ENCODE measurements at places on chromosomes 1 and 21.

DNA sequence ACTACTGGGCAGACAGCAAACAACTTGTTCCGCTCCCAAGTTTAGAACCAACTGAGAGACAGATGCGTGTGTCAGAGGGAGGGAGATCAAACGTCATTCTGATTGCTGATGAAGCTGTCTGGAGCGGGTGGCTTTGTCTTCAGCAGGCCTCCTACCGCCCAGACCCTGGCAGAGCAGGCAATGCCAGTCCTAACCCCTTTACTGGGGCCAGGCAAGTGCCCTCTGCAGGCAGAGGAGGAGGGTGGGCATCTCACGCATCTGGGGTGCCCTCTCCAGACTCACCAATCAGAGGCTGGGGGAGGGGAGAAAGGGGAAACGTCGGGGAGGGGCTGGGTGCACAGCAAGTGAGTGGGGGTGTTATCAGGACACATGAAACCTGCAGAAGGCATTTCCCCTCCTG is 126.6 kb downstream of the ACTL8 start:
- peak; percentile 54 for DNase-seq

DNA sequence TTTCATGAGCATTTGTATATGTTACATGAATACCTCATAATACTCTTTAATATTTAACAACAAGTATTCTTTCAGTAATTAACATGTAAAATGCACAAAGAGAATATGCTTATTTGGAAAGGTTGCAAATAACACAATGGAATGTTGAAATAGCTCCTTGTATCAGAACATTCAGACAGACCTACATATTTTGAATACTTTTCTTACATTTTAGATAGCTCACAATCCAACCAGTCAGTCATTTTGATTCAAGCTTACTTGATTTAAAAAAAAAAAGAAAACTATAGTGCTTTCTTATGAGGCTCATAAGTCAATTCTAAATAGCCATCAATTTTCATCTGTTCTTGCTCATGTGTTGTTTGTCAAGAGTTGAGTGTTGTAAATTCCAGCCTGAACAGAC is 518.8 kb downstream of the ADGRL2 start:
- DNase-seq = no peak

- DNase-seq = no peak
Measured at GRCh38 chr1:2646837-2647236, 14.0 kb upstream of the MMEL1 start.

GRCh38 chr1:29835406-29835805 is 599.1 kb downstream of the PTPRU start:
- DNase-seq = peak; percentile 68

GRCh38 chr21:31117128-31117916 is 79.0 kb upstream of the KRTAP19-8 start:
- no peak for DNase-seq

- no peak for DNase-seq
Measured at GRCh38 chr1:203219934-203220333, 9.5 kb downstream of the CHIT1 start.

GRCh38 chr1:30345491-30346130 is 377.8 kb downstream of the MATN1 start:
- no peak for DNase-seq

GRCh38 chr1:121516234-121516967 is 331.6 kb downstream of the SRGAP2C start:
- no peak for DNase-seq

DNA sequence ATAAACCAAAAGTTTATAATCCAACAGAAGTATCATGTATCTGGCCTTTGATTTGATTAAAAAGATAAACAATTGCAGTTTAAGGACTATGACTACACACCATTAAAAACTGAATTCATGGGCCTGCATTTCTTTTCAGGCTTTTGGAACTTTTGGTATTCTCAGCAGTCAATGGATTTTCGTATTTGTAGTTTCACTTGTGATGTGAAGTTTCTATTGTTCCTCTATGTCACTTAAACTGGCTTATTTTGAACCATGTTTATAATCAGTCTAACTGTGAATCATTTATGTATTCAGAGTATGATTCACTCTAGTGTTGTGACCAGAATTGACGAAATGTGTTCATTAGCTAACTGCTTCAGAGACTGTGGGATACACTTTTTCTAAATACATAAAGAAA is 132.9 kb downstream of the COQ8A start:
- no peak for DNase-seq

DNA sequence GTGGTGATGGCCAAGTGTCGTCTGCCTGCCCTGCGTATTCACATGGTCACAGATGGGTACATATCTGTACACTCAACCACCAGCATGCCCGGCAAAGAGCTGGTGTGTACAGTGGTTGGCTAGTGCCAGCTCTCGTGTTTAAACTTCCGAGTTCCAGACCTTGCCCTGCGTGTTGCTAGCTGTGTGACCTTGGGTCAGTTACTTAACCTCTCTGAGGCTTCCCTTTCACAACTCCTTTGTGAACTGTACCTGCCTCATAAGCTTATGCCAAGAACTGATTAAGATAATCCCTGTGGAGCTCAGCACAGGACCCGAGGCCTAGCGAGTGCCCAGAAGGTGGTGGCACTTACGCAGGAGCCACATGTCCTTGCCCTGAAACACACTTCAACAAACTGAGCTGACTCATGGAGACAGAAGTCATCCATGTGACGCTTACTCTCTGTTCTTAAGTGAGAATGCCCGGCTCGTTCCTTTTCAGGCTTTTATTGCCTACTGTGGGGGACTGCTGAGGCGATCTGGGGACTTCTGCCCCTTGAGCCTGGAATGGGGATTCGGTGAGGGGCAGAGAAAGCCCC is 55.4 kb downstream of the ALPL start:
- DNase-seq = no peak

- no peak for DNase-seq
Measured at GRCh38 chr21:31526040-31526439, 133.5 kb upstream of the SOD1 start.

DNA sequence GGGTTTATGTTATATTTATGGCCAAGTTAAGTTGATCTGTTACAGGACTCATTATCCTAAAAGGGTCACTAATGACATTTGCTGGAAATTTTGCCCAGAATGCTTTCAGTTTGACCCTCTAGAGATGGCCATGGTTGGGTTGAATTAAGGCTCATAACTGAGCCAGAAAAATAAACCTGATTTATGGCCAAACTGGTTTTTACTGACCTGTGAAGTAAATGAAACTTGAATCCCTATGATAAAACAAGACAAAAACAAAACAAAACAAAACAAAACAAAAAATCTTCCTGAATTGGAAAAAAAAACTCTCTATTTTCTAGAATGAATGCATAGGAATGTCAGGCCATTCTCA is 72.5 kb upstream of the CLDN14 start:
- DNase-seq = no peak

GRCh38 chr21:25420831-25421230 is 186.4 kb downstream of the MRPL39 start:
- no peak for DNase-seq

DNA sequence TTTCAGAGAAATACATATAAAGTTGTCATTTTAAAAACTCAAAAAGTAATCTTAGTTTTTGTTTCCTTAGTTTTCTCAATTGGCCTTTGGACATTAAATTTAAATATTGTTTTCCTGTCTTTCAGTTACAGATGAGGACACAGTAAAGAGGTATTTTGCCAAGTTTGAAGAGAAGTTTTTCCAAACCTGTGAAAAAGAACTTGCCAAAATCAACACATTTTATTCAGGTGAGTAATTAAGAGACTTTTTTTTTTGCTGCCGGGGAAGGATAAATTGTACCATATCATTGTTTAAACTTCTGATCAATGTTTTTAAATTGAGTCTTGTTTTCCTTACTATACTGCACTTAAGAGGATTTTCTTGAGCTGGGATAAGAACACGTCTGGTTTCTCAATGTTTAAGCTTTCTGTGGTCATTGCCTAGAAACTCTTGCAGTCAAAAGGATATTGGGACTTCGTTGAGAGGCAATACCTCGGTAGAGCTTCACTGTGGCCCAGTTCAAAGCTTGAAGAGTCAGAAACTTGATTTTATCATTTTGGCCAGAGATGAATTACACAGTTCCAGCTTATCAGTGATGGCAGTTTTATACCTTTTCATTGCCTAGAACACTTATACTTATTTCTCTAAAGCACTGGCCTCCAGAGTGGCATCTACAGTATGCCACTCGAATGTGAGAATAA is 124.9 kb upstream of the KIAA1614 start:
- DNase-seq = no peak

DNA sequence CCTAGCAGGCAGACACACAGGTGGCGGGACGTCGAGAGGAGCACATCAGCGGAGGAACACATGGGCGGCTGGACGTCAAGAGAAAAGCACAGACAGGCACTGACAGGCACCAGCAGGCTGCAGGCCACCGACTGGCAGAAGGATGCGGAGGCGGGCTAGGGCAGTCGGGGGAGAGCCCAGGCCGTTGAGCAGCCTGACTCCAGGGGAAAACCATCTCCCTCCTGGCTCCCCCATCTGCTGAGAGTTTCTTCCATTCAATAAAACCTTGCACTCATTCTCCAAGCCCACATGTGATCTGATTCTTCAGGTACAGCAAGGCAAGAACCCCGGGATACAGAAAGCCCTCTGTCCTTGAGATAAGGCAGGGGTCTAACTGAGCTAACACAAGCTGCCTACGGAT is 25.5 kb downstream of the B3GALT5 start:
- no peak for DNase-seq

- DNase-seq = no peak
Measured at GRCh38 chr1:109796484-109797302, 33.0 kb upstream of the EPS8L3 start.

DNA sequence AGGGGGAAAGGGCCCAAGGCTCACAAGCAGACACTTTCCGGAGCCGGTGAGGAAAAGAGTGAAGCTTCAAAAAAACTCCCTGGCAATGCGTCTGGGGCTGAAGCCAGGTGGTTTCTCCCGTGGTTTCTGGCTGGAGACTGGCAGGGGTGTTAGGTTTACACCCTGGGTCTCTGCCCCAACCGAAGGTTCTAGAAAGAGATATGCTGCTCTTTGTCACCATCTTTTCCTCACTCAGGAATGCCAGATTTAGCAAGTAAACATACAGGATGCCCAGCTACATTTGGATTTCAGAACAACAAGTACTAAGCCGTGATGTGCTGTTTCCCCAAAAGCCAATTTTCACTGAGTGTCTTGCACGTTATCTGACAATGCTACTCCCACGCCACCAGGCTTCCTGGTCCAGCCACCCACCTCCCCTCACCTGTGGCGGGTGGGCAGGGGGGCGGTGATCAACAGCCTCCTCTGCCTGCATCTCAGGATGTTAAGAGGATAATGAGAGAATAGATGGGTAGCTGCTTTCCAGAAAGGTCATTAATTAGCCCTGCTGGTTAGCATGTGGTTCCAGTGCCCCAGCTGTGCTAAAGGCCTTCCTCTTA is 69.6 kb upstream of the OLIG2 start:
- no peak for DNase-seq

GRCh38 chr1:23354245-23354644 is 10.2 kb upstream of the HNRNPR start:
- no peak for DNase-seq

GRCh38 chr1:233015965-233016364 is 65.6 kb downstream of the NTPCR start:
- DNase-seq = no peak

GRCh38 chr1:159823406-159823805 is 3.3 kb upstream of the SLAMF8 start:
- DNase-seq = peak; percentile 94

DNA sequence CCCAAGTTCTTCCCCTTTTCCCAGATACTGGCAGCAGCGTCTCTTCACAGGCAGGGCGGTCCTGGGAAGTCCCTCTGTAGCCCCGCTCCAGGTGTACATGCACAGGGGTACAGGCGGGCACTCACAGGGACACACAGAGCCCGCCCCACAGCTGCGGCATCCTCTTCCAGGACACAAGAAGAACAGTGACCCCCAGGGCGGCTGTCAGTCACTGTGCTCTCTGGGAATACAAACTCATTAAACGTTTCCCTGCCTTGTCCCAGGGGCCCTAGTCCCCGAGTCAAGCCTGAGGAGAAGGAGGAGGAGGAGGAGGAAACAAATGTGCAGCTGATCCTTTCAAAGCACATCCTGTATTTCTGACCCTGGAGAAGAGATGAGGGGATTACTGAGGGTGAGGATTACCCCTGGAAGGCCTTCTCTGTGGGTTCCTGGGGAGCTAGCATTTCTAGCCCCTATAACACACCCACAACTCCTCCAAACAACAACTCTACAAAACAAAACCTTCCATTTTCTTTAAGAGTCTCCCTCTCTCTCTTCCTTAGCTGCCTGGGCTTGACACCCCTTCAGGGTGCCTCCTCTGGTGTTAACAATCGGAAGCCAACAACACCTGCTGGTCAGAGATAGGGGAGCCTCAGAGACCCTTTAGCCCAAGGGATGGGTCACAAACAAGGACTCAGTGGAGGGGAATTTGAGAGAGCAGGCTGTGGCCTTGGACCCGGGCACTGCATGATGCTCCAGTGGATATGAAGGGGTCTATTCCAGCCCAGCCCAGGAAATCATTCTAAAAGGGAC is 28.4 kb upstream of the DMBX1 start:
- DNase-seq = no peak

GRCh38 chr21:37292941-37293340 is 25.8 kb upstream of the VPS26C start:
- no peak for DNase-seq
